ENCODE measurements at places on chromosomes 5 and 9.
A peak's percentile ranks its signal among the peaks of the same experiment; 100 is the strongest.

DNA sequence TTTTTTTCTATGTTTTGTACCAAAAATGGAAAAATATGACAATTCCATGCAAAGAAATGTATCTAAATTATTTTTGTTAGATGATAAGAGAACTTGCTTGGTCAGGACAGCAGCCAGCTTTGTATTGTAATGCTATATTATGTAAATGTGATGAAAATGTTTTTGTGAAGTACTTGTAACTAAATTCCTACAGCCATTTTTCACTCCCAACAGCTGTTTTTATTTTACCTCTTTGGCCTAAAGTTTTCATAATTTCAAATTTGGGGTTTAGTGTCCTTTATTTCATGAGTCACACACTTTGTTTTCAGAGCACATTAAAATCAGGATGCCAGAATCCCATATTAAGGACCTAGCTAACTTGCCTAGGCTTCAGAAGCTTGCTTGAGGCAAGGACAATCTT lies 64.1 kb downstream of the WDR41 start:
- no peak for DNase-seq

DNA sequence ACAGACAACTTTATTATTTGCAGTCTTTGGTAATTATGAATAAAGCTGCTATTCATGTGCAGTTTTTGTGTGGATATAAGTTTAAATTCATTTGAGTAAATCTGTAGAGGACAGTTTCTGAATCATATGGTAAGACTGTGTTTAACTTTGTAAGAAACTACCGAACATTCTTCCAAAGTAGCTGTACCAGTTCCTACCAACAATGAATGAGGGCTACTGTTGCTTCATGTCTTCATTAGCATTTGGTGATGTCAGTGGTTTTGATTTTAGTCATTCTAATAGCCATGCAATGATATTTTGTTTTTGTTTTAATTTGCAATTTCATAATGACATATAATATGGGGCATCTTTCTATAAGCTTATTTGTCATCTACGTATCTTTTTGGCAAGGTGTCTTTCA lies 501.3 kb upstream of the RORB start:
- DNase-seq, result no peak

GRCh38 chr5:94021246-94021645 lies 279.8 kb upstream of the POU5F2 start:
- DNase-seq, result no peak

- no peak for DNase-seq
Observed at GRCh38 chr5:168424594-168425323, 61.5 kb upstream of the RARS1 start.

GRCh38 chr5:56302027-56302426 lies 68.9 kb upstream of the ANKRD55 start:
- no peak for DNase-seq

- DNase-seq, result peak; percentile 20
Observed at GRCh38 chr5:142748568-142749249, 21.5 kb upstream of the ARHGAP26 start.

GRCh38 chr9:131594906-131595665 lies 49.8 kb downstream of the PRRT1B start:
- no peak for DNase-seq

DNA sequence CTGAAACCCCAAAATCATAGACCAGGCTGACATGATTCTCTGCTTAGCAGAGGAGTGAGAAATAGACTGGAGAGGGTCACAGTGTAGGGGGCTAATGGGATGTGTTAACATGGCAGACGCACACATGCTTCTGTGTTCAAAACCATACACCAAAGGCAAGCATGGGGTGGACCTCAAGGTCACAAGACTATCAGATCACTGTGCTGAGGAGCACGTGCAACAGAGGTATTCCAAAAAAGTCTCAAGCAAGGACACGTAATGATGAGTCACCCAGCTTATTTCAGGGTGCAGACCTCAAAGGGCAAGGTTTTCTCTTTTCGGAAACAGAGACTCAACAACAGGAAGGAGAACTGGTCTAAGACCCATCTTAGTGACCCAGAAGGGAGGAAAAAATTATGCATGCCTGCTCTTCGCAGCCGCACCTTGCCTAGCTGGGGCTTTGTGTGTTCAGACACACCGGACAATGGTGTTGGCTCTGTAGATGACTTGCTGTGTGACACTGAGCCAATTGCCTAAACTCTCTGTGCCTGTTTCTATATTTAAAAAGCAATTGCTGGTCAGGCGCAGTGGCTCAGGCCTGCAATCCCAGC lies 20.3 kb downstream of the WHRN start:
- DNase-seq, result no peak

- DNase-seq, result no peak
Observed at GRCh38 chr5:89638871-89639270, 755.9 kb upstream of the MEF2C start.

DNA sequence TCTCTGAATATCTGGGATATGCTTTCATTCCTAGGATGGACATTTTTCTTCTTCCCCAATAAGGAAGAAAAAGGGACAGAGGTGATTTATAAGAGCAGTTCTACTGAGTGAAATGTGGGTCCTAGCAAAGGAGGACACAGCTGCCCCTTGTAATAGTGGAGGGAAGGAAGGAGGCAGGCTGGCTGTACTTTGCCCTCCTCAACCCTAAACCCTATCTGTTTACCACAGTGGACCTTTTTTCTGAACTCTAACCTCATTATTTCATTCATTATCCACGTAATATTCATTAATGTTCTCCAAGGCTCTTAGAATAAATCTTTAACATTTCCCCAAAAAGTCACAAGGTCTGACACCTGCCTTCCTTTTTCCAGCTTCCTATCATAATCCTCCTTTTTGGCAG lies 37.8 kb downstream of the GHR start:
- no peak for DNase-seq

- no peak for DNase-seq
Observed at GRCh38 chr5:99005506-99005905, 76.7 kb upstream of the CHD1 start.

DNA sequence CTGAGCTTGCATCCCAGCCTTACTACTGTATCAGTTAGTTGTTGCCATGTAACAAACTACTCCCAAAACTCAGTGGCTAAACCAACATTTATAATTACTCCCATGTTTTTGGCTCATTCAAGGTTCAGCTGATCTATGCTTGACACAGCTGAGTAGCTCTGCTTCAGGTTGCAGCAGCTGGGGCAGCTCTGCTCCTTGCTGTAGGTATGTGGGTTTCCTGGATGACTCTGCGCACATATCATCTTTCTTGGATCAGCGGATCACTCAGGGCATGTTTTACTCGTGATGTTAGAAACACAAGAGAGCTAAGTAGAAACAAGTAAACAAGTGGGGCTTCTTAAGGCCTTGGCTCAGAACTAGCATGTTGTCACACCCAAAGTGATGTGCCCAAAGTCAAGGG lies 15.1 kb downstream of the TEK start:
- DNase-seq, result no peak

DNA sequence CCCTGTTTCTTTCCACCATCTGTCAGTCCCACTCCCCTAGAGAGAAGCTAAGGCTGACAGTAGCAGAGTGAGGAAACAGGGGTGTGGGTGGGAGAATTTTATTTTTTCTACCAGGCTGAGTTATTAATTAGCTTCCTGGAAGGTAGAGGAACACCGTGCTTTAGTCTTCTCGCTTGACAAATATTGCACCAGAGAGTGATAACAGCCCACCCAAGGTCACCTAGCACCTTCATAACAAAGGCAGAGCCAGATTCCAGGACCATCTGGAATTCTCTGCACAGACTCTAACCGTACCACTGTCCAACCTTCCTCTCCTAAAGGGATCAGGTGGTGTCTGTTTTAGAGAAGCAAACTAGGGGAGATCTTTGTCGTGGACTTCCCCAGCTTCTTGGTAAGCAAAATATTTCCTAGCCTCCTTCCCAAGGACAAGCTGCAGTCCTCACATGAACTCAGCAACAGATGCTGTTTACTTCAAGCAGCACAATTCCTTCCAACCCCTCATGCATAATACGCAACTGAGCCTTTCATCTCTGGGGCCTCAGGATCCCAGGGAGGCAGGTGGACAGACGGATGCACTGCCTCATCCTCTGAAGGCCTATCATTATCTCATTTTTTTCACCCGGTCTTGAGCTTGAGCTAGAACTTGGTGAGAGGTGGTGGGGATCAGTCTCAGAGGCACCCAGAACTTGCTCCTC lies 308.7 kb upstream of the BRINP1 start:
- no peak for DNase-seq

GRCh38 chr5:67900514-67900913 lies 315.0 kb upstream of the PIK3R1 start:
- no peak for DNase-seq

Measured in cerebellar nuclear complex (tissue), 1 donor.